ENCODE measurements at places on chromosomes 5 and 9. TPM values are rescaled to one million over a fixed set of nuclear protein-coding genes. Genes with fewer than 3 reads are reported as not detected.
A peak's percentile ranks its signal among the peaks of the same experiment; 100 is the strongest.

Gene IFNB1
- total RNA-seq, result not detected

GRCh38 chr5:17727098-17727497 lies 92.8 kb downstream of the TAF11L14 start:
- no peak for DNase-seq

Gene SCGB3A2
- not detected for total RNA-seq

DNA sequence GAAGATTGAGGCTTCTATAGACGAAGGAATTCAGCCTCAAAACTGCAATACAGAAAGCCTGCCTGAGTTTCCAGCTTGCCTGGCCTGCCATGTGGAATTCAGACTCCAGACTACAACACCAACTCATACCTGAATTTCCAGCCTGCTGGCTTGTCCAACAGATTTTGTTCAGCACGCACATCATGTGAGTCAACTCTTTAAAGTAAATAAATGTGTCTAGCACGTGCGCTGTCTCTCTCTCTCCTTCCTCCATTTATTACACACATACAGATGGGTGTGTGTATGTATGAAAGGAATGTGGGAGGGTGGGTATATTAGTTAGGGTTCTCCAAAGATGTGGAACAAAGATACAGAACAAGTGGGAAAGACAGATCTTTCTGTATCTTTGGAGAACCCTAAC lies 82.4 kb upstream of the TAS2R1 start:
- DNase-seq, result peak; percentile 70

GRCh38 chr5:61319388-61320146 lies 12.5 kb upstream of the ZSWIM6 start:
- no peak for DNase-seq

All from A172 (cell line).